Inflammatory macrophage treated with lipopolysaccharide for 4 hours (primary cell): ENCODE measurements at places on chromosomes 7 and 10.
A peak's percentile ranks its signal among the peaks of the same experiment; 100 is the strongest.

GRCh38 chr10:3761021-3761686, 23.9 kb downstream of the KLF6 start:
- peak; percentile 91 for DNase-seq

- DNase-seq: no peak
Measured at GRCh38 chr10:73581918-73582317, 9.2 kb downstream of the USP54 start.

DNA sequence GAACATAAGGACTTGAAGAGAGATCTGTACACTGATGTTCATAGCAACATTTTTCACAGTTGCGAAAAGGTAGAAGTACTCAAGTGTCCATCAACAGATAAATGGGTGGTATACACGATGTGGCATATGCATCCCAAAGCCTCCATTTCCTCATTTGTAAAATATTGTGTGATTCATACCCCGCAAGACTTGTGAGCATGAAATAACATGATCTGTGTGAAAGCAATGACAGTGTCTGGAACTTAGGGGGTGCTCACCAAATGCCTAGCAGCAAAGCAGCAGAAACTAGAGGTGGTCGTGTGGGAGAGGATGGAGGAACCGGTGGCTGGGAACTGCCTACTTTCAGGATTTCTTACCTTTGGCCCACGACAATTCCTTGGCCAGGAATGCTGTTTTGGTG, 135.3 kb upstream of the INSYN2A start:
- DNase-seq: no peak

GRCh38 chr10:35433851-35434426, 97.6 kb downstream of the CCNY start:
- no peak for DNase-seq

DNA sequence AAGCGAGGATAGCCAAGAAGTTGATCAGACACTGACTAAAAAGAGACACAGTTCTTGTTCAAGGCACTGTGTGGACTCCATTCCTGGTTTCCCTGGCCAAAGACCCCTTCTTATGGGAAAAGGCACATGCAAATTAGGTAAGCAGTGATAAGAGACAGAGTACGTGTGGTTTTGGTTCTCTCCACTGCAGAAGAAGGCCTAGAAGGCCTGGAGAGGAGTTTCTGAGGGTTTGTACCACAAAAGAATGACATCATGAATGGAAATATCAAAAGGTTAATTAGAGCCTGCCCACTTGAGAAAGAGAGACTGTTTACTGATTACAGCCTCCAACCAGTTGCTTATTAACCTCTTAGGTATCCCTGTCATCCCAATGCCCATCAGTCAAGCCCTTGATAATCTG, 137.5 kb downstream of the ZNF365 start:
- no peak for DNase-seq

DNA sequence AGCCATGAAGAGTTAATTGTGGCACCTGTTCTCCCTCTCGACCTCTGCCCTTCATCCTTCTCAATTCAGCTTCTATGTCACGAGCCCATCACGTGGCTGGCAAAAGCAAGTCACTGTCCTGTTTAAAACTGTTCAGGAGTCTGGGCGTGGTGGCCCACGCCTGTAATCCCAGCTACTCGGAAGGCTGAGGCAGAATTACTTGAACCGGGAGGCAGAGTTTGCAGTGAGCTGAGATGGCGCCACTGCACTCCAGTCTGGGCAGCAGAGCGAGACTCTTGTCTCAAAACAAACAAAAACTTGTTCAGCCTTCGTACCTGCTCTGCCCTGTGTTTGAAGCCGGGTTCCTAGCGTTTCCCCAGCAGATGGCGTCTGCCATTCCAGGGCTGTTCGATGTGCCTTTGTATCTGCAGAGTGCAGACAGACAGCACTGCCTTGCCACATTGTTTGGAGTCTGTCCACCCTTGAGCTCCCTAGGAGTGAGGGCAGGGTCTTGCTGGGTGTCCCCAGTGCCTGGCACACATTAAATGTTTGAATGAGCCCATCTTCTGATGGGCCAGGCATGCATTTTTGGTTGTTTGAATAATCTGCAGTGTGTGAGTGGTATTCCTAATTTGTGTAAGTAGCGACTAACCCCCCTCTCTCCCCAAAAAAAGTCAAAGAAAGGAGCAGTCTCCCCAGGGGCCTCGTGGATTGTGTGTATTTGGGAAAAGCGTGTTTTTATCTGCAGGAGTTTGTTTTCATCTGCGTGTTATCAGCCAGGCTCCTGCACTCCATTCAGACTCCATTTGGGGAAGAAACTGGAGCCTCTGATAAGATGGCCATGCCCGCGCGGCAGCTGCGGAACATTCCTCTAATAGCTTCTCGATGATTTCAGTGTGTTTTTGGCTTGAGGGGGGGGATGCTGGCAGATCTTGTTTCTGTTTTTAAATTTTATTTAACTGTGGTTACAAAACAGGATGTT, 61.2 kb downstream of the DNAJB6 start:
- peak; percentile 15 for DNase-seq

GRCh38 chr10:117541909-117542705, 439 bp upstream of the EMX2 start:
- DNase-seq: no peak

- DNase-seq: no peak
Measured at GRCh38 chr7:146937836-146938235, 821.2 kb downstream of the CNTNAP2 start.

- no peak for DNase-seq
Measured at GRCh38 chr10:110039254-110039653, 31.5 kb downstream of the ADD3 start.

DNA sequence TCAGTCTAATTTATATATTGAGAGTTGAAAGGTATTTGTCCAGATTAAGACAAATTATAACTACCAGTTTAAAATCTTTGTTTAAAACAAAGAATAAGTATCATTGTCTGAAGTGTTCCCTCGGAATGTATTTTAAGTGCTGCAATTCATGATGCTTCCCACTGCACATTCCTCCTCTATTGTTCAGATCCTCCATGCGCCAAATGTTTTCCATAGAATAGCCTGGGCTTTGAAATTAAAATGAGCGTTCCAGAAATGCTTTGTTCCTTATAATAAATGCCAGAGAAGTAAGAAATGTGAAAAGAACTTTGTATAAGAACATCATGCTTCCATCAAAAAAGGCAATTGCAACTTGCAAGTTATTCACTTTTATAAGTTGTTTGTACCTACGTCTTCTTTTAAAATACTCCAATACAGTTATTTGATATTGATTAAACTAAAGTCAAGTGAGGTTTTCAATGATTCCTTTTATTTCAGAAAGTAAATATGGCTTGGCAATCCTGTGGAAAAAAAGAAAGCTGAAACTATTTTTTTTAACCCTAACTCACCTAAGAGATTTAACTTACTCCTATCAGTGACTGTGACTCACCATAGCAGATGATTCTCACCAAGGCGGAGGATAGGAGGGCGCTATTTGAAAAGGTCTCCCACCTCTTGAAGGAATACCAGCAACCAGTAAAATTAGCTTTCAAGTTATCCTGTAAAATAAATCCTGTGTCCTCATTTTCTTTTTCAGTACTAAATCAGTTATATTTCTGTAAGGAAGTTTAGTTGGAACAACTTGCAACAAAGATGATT, 85.8 kb downstream of the CTNNA3 start:
- no peak for DNase-seq

DNA sequence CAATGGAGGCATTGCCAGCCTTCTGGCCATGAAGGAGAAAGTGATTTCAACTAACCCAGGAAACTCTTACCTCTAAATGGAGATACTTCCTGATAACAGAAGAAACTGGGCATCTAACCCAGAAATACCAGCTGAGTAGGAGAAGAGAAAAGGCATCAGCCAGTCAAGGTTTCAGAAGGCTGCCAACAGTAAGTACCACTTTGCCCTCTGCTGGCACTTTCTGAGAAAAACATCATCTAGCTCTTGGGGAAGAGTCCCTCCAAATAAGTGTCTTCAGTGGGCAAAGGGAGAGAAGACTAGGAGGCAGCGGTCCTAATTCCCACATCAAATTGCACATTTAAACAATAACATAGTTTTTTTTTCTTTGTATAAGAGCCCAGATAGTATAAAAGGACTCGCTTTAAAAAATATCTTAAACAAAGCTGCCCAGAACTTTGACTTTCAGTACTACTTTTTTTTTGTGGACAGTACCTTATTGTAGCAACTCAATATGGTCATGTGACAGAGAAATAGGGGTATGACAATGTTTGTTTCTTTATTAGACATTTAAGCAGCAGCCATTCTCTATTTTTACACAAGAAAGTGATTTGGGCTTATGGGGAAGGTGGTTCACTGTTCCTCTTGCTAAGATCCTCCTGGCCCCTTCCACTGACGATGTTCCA, 157.3 kb downstream of the CTTNBP2 start:
- peak; percentile 19 for DNase-seq
